Lower lobe of right lung (tissue), 2 donors: ENCODE measurements at places on chromosomes 2 and 18. TPM values are rescaled to one million over a fixed set of nuclear protein-coding genes. Genes with fewer than 3 reads are reported as not detected.

WNT10A gene
- 0.35 TPM for total RNA-seq

GALNT13 gene
- total RNA-seq, result 2.4 TPM

DNA sequence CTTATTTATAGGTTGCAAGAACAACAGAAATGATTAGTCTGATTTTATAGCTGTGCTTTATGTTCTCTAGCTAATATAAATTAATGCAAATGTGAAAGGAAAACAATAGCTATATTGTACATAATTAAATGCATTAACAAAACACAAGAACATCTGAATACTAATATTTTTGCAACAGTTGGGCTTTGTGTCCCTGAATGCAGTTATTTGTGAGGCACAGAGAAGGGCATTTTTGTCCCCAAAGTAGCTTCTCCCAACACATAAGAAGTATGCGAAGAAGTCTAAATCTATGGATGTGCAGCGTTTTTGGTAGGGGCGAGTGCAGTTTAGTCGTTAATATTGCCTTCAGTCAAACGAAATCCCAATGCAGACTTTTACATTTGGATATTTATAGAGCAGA lies 110.0 kb downstream of the MBP start:
- no peak for DNase-seq

ANKRD53 gene
- 1.1 TPM for total RNA-seq

HTRA2 gene
- total RNA-seq, result 34.3 TPM

GRCh38 chr2:48886919-48887318 lies 131.4 kb upstream of the LHCGR start:
- no peak for DNase-seq

DNA sequence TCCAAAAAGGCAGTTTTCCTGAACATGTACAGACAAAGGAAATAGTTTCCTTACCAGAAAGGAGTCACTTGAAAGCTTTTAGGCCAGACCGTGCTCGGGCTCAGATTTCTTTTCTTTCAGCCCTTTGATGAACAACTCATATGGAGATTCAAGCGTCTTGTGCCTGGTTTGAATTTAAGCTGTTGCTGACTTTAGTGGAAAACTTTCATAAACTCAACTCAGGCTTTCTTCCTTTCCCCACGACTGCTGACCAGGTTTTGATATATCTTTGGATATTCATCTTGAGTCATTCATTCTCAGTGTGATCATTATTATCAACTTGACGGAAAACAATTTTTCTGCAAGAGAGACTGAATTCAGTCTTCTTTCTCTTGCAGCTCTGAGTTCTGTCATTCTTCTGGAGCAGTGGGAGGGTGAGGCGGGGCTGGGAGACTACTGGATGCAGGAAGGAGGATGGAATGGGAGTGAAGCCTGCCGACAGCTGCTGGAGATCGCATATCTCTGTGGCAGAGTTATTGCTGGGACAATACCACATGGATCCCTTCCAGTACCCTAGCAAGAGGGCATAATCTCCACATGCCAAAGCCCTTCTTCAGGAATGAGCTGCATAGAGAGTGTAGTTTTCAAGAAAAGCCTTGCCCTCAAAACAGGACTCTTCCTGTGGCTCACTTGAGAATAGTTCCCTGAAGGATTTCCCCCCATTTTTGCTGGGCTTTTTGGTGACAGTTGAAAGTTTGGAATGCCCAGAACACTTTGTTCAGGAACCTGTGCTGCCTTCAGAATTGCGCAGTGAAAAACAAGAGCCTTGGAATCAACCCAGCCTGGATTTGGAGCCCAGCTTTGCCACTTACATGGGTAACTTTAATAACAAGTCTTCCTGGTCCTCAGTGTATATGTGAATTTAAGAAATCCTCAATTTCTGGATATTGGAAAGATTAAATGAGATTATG lies 364.4 kb downstream of the ZNF521 start:
- no peak for DNase-seq
